AG20443 (cell line): ENCODE measurements at places on chromosomes 2 and 18.

GRCh38 chr2:126932966-126933710 lies 34.4 kb downstream of the TEX51 start:
- DNase-seq, result no peak

DNA sequence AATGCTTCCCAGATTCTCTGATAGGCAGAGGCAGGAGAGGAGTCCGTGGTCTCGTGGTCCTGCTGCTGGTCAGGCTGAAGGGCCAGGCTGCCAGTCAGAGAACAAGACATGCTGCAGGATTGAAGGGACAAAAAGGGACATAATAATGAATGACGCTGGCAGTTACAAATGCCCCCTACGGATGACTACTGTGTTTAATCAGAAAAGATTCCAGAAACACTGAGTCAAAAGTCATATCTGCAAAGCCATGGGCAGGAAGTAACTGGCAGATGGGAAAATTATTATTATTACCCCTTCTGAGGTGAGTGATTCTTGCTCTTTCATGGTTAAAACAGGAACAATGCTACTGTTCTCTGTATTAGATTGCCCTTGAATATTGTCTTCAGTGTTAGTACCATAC lies 19.0 kb downstream of the LCT start:
- no peak for DNase-seq

- no peak for DNase-seq
Measured at GRCh38 chr2:7373156-7373555, 455.9 kb downstream of the RNF144A start.

DNA sequence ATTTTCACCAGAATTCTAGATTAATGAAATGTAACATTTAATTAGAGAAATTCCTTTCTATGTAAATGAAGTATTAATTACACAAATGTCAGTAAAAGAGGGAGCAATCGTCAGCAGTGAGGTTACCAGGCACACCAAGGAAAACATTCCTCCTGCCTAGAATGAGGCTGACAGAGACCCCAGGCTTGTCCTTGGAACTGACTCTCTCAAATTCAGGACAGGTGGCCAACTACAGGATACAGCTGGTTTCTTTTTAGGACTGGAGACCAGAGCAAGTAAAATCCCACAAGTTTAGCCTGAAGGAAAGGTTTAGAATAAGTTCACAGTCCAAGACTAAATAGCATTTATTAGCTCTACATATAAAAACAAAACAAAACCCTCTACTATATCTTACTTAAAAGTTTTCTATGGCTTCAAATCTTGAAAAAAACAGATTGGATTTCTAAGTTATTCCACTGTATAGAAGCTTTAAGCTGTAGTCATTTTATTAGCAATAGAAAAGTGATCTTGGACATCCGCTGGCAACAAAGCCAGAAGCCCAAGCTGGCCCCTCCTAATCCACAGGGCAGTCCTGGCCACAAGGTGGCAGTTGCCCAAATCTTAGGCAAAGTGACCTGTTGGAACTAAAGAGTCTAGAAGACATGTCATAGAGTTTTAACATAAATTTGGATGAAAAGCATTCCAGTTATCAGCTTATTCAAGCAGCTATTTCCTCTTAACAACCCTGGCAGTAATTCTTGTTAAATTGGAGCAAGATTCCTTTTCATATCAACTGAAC lies 81.0 kb downstream of the SP3 start:
- DNase-seq, result peak; percentile 57

GRCh38 chr2:72956936-72957335 lies 39.6 kb downstream of the EMX1 start:
- DNase-seq, result no peak
